Pons (tissue), 1 donor: ENCODE measurements at places on chromosomes 4 and X.

- no peak for DNase-seq
Measured at GRCh38 chr4:4663028-4663427, 121.2 kb upstream of the STX18 start.

DNA sequence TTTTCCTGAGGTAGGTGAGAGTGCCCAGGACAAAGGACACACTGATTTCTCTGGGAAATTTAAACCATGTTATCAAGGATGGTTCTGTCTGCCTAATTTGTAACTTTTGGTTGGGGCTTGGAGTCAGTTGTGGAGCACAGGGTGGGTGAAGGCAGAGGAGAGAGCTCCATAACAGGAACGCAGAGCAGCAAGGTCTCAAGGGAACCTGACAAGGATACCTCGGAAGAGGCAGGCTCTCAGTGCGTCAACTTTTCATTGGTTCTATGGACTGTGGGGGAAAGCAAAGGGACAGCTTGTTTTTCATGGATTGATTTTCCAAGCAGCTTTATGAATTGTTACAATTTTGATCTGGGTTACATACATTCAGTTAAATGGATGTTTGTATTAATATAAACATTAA, 110.4 kb downstream of the SLIT2 start:
- DNase-seq, result no peak

- no peak for DNase-seq
Measured at GRCh38 chr4:180603791-180604190, 1639.4 kb upstream of the TENM3 start.

GRCh38 chr4:8242782-8243560, 26.6 kb upstream of the HTRA3 start:
- no peak for DNase-seq

DNA sequence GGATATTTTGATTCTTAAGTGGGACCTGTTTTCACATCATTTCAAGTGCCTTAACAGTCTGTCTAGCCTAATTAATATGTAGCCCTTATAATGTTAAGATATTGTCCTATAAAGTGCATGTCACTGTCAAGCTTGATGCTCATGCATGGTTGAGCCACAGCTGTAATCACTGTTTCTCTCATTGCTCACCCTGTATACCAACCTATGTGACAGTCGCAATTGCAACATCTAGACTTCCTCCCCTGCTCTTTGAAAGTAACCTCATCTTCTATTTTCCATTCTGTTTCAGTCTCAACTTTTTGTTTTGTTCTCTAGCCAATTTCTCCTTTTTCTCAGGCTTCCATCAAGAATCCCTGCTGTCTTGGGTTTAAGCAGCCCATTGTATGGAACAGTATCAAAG, 24.4 kb upstream of the MSL3 start:
- no peak for DNase-seq

- DNase-seq, result no peak
Measured at GRCh38 chr4:182644683-182645050, 272.5 kb downstream of the DCTD start.

GRCh38 chr4:41882625-41883347, 52.4 kb upstream of the TMEM33 start:
- DNase-seq, result peak; percentile 11

DNA sequence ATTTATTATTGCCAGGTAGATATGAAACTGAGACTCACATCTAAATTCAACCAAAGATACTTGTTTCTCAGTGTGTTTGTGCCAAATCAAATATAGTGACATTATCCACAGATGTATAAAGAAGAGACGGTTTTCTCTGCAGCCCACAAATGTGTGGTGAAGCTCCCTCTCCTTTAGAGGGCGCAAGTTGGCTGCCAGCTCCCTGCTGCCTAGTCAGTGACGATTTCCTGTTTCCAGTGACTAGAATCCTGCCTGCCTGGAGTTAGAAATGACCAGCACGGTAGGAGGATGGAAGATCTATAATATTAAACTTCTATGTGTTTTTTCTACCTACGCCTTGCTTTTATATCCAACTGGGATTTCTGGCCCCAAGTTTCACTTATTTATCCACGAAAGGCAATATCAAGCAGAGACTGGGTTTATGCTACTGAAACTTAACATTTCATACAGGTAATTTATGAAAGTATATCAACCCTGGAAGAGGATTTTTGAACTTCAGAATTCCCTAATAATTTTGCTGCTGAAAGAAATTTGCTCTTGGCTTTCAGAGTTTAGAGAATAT, 1793.7 kb upstream of the TENM3 start:
- DNase-seq, result peak; percentile 42
